ENCODE measurements at places on chromosomes 2 and 18.

DNA sequence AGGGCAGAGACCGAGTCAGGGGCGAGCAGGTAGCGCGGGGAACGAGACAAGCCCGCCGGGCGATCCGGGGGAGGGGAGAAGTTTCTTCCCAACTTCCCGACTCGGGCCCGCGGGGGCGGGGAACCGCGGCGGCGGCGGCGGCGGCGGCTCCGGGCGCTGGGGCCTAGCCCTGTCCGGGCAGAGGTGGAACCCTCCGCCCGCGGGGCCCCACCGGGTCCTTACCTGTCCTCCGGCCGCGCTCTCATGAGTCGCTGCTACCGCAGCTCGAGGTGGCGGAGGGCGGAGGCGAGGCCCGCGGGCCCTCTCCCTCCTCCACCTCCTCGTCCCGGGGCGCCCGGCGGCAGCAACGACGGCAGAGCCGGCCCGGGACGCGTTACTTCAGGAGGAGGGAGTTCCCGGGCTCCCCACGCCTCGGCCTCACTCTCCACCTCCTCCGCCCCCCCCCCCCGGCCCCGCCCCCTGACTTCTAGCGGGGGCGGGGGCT lies at the start of gene YES1:
TSS of gene YES1 (minus strand) at position 351 of the 484 bp plus-strand sequence. CDS start 55,415 bp downstream, outside the sequence.
- peak; percentile 23 for DNase-seq

DNA sequence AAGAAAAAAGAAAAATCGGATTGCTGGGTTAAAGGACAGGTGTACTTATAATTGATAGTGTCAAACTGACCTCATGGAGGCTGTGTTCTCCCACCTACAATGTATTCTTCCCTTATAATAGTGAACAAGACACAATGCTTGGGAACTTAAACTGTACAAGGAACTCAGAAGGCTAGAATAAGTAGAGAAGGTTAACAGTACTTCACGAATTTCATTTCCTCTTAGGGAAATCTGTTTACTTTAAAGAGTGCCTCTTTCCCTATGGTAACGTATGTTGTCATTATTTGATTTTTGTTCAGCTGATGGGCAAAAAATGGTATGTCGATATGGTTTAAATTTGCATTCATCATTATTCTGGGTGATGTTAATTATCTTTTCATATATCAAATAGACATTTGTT lies 9.2 kb upstream of the HK2 start:
- DNase-seq, result no peak

DNA sequence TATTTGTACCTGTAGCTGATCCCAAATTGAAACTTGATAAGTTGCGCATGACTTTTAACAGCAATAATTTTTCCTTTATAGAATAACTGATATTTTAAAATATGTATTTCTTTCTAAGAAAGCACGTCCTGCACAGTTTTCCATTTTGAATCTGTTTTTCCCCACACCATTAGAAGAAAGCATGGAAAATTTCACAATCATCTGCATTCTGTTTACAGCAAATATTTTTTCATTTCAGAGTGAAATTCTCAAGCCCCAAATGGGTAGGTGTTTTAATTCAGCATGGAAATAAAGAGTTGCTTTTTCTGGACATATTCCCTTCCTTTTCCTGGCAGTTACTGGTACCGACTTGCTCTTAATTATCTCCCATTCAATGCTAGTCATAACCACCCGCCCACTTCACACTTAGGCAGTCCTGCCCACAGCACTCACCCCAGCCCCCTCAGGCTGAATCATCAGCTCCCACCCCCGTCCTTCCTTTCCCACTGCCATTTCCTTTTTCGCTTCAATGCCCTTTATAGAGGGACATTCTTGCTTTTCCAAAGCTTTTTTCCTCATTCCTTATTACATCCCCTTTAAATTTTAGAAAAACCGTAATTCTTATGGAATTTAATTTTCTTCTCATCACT lies 89.2 kb upstream of the GLS start:
- peak; percentile 61 for DNase-seq

DNA sequence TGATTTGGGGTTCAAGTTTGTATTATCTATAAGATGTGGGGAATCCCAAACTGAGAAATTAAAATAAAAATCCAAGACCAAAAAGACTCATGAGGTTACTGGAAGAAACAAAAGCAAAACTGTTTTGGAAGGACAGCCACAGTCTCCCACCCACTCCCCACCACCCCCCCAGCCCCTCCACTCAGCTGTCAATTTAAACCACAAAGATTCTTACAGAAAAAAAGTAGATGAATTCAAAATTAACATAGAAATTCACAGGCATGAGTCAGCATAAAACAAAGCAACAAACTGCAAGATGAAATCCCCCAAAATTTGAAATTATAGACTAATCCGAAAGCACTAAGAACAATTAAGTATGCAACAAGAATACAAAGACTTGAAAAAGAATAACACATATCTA lies 12.1 kb downstream of the MAP4K3 start:
- DNase-seq, result no peak

DNA sequence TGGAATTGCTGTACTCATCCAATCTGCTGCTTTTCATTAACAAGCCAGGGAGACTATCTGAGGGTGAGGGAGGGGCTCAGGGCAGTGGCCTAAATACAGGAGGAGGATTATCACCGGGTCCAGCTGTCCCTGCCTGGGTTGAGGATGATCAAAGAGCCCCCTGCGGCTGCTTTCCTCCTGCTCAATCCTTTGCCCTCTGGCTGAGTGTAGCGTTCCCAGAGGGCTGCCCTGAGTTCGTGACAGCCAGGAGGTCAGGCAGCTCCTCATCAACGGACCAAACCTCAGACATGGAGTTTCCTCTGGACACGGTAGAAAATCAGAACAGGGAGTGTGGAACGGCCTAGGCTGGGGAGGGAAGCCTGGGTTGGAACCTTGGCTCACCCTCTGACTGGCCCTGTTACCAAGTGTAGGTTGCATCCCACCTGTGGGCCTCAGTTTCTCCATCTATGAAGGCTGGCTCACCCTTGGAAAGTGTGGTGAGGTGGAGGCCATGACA lies 23.5 kb downstream of the CIB4 start:
- DNase-seq, result no peak

All from activated CD4-positive, alpha-beta T cell treated with anti-CD3 and anti-CD28 coated beads, Interleukin-2, Interleukin-6, amounts not matched to agents 100 ng/mL and 50 ng/mL, durations not matched to agents 16 hours and 8 hours (primary cell).